ENCODE measurements at places on chromosomes 5 and 9.

- DNase-seq: no peak
Measured at GRCh38 chr9:35650341-35651158, at the start of gene SIT1. Gene SIT1, minus strand, starts transcription at chr9:35650931. Its CDS starts 78 bp downstream, at chr9:35650853.

DNA sequence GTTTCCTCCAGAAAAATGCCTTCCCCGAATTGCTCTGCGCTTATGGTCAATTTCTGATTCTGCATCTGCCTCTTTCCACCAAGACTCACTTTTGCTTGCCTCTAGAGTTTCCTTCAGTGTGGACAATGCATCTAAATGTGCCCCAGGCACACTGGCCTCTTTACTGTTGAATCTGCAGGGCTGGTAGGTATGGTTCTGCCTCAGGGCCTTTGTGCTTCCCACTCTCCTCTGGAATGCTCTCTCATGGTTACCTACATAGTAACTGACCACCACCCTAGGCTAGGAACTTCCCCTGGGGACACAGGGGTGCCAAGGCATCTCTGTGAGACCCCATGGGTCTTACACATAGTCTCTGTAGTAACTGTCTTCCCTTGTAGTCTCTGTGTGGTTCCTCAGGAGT is 1258.6 kb downstream of the CDH12 start:
- DNase-seq: no peak

GRCh38 chr5:177496070-177496726 is 1.2 kb downstream of the PDLIM7 start:
- no peak for DNase-seq

GRCh38 chr9:124326378-124326777 is 68.6 kb downstream of the NEK6 start:
- no peak for DNase-seq

GRCh38 chr9:129253803-129254381 is 75.8 kb upstream of the IER5L start:
- DNase-seq: no peak

DNA sequence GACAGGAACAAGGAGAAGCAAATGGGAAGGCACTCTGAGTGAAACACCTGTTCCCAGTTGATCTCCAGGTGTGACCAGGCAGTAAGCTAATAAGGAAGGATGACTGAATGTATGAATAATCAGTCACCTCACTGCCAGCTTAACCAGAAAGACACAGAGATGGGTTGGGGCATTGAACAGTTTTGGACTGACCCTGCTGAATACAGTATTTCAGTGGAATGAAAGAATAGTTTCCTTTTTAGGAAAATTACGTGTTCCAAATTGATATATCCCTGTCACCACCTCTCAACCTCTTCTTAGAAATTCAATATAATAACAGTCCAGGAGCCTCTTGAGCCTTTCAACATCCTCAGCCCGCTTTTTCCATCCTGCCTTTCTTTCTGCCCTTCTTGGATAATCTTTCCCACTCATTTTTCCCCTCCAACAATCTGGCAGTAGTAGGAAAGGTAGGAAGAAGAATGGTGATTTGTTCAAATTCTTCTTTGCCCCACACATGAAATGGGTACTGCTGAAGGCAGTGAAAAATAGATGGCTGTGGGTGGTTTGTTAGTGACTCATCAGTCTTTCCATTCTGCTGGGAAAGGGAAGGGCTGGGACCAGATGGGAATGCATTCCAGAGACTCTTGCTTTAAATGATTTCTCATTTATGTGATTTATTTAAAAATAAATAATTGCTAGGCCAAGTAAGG is 117.9 kb downstream of the ZSWIM6 start:
- DNase-seq: no peak

DNA sequence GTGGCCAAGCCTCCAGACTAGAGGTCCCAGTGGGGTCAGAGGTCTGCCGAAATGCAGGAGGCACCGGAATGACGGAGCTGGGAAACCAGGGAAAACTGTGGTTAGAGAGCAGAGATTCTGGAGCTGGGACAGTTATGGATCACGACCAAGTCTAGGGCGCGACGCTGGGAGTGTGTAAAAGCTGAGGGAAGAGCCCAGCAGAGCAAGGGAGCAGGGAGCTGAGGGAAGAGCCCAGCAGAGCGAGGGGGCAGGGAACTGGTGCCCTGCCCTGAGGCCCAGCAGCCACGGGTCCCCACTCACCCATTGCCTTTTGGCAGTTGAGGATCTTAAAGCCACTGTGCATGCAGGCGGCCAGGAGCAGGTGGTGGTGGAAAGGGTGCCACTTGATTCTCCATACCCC is 12.5 kb downstream of the MRPL41 start:
- DNase-seq: no peak

DNA sequence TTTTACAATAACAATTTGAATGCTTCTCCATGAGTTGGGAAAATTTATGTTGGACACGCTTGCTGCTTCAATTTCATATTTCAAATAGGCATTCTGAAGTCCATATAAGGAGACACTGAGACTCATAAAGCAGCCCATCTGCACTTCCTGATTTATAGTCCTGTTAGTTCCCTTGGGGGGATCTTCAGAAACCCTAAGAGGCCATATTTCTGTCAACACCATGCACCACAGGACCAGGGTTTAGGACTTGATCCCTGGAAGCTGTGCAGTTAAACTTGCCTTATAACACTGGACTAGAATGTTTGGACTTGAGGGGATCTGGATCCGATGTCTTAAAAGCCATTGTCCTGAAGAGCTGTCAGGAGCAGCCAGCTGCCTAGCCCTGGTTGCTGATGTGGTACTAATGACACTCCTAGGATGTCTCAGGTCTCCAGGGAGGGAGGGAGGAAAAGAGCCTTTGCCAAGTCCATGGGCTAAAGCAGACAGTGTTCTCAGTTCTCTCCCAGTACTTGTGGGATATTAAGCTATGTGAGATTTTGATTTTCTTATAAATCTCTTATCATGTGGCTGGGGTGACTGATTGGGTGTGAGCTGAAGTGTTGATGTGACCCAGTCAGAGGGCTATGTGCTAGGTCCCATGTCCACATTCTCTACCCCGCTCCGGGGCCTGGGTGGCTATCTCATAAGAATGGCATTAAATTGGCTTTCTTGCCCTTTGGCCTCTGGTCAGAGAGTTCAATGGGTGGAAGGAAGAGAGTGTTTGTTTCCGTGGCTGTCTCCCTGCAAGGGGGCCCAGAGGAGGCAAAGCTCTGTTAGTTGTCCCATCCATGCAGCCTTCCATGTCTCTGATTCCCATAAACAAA is 399.8 kb downstream of the OSTF1 start:
- no peak for DNase-seq

DNA sequence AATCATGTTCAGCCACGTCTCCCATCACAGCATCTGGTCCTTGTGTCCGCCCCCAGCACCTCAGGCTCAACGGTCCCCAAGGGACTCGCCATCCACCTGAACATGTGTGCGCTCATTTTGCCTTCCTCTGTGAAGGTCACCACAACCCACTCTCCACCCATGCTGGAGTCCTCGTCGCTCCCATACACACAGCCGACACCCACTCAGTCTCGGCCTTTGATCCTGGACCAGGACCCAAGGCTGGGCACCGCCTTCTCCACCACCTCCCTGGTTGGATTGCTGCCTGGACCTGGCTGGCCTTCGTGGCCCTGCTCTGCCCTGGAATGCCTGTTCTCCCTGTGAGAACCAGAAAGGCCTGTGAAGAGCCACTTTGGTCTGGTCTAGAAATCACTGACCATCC is 60.3 kb downstream of the UBE2QL1 start:
- DNase-seq: no peak

DNA sequence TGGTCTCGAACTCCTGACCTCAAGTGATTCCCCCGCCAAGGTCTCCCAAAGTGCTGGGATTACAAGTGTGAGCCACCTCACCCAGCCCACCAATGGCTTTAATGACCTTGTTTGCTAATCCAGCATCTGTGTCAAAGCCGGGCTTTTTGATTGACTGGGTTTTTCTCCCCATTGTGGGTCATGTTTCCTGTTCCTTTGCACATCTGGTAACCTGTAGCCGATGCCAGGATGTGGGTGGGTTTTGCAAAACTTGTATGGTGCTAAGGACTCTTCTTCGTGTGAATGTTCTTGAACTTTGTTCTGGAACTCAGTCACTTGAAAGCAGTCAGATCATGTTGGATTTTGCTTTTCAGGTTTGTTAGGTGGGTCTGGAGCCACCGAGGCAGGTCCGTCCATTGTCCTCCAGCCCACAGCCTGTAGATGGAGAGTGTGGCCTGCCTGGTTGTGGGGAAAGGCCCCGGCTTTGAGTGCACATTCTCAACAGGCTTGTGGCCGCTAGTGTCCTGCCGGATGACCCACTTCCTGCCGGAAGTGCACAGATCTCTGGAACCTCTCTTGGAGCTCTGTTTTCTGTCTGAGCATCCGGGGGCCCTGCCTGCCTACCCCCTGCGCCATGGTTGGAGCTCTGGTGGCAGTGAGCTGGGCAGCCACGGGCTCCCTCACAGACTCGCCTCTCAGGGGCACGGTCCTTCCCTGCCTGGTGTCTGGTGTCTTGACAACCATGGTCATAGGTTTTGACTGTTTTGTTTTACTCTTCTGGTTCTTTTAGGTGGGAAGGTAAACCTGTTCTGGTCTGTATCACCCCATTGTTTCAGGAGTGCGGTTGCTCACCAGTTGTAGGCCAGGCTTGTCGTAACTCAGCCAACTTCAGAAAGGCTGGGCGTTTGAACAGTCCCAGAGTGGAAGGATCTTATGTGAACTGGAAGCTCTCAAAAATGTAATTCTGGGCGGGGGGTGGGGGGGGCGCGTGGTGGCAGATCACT is 69.6 kb upstream of the CACNA1B start:
- DNase-seq: no peak

DNA sequence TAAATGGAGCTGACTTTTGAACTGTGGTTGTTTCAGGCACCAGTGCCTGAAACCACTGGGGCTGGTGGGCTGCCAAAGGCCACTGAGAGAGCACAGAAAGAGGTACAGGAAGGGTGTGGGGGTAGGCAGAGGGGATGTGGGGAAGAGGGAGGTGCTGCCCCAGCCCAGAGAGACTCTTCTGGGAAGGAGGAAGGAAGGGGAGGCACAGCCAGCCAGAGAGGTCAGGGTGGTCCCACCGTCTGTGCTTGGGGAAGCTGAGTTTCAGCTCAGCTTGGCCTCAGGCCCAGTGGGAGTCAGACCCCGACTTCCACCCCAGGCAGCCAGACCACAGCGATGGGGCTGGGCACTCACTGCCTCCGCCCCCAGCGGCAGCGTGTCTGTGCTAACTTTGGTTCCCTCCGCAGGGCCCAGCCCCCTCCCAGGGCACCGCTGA is 8.6 kb upstream of the PHYKPL start:
- DNase-seq: no peak

- DNase-seq: no peak
Measured at GRCh38 chr9:93125331-93125894, 8.6 kb downstream of the NINJ1 start.

- DNase-seq: no peak
Measured at GRCh38 chr9:32404856-32405255, 20.4 kb downstream of the ACO1 start.

Data from cortex of kidney (tissue), 1 donor.